CD4-positive, CD25-positive, alpha-beta regulatory T cell (primary cell): ENCODE measurements at places on chromosomes 1 and 21. TPM values are rescaled to one million over a fixed set of nuclear protein-coding genes. Genes with fewer than 3 reads are reported as not detected.

GRCh38 chr1:184329245-184329953, 57.4 kb upstream of the C1orf21 start:
- H3K27me3 ChIP-seq, result peaks cover 4% of the 10 kb centered on the region
- H3K36me3 ChIP-seq, result no peaks in the 10 kb centered on the region
- H3K4me3 ChIP-seq, result no peak overlapping the region
- DNase-seq, result no peak
- no peaks in the 10 kb centered on the region for H3K4me1 ChIP-seq

DNA sequence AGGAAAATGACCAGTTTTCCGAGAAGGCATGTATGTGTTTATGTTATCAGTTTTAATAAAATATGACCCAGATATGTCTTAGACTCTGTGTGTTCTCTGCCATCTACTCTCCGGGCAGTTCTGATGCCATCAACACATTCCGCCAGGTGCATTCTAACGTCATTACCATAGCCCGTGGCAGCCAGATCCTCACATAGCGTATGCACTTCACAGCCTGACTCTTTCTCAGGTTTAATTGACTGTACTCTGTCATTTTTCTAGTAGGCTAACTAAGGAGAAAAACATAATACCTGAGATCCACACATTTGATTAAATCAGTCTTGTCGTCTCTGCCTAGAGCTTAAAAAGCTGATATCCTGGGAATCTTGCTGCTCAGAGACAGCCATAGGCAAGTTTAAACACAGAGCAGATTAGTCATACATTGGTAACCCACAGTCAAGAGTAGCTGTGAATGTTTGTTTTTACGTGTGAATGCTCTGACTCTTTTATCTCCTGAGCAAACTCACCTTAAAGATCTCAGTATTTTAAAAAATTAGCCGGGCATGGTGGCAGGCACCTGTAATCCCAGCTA, 175.9 kb downstream of the GREM2 start:
- no peaks in the 10 kb centered on the region for H3K27me3 ChIP-seq
- no peak overlapping the region for H3K27ac ChIP-seq
- no peaks in the 10 kb centered on the region for H3K36me3 ChIP-seq
- H3K4me3 ChIP-seq, result no peak overlapping the region
- DNase-seq, result no peak

GRCh38 chr1:6121651-6122370, 58.3 kb downstream of the CHD5 start:
- no peaks in the 10 kb centered on the region for H3K36me3 ChIP-seq
- H3K4me3 ChIP-seq, result no peak overlapping the region
- H3K4me1 ChIP-seq, result no peaks in the 10 kb centered on the region
- peaks cover 2% of the 10 kb centered on the region for H3K27me3 ChIP-seq
- H3K27ac ChIP-seq, result no peak overlapping the region
- DNase-seq, result no peak

- no peak for DNase-seq
- no peak overlapping the region for H3K27ac ChIP-seq
- H3K27me3 ChIP-seq, result no peaks in the 10 kb centered on the region
- H3K4me1 ChIP-seq, result no peaks in the 10 kb centered on the region
- H3K36me3 ChIP-seq, result no peaks in the 10 kb centered on the region
- no peak overlapping the region for H3K4me3 ChIP-seq
Measured at GRCh38 chr1:241331328-241332036, 25.5 kb downstream of the RGS7 start.

DNA sequence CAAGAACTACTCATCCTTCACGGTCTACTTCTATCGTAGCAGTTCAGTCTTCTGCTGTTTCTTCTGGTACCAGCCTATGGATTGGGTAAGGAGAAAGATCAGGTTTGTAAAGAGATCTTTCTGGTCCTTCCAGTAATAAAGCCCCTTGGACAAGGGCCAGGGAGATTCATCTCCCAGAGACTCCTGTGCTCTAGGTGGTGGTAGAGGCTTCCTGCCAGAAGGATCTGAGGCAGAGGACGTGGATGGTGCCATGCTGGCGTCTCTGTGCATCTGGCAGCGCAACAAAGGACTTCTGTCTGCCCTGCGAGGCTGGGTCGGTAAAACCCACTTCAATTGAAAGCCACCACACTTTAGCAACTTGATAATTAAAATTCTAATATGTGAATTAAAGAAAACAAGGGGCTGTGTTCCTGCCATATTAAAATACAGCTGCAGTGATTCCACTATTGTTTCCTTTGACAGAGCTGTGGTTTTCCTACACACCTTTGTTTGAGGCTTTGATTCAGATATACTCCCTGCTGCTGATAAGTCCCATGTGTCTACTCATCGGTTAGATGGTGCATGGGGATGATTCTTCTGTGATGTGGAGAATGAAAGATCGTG, 73.6 kb downstream of the ROR1 start:
- no peak for DNase-seq
- H3K36me3 ChIP-seq, result no peaks in the 10 kb centered on the region
- H3K4me1 ChIP-seq, result no peaks in the 10 kb centered on the region

DNA sequence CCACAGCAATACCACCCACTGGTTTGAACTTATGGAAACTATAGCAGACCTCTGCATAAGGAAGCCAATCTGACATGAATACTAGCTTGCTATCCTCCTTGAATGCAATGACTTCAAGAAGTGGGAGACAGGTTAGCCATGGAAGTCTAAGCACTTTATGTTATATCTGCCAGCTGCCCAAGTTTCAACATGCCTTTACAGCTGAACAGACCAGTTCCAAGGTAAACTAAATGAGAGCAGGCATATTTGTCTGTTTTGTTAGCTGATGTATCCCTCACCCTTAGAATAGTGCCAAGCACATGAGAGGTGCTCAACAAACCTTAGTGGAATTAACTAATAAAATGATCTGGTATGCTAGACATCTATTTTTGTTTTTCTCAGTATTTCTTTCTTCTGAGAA, 65.1 kb downstream of the ALG14 start:
- no peaks in the 10 kb centered on the region for H3K36me3 ChIP-seq
- no peaks in the 10 kb centered on the region for H3K27me3 ChIP-seq
- H3K27ac ChIP-seq, result no peak overlapping the region
- no peaks in the 10 kb centered on the region for H3K4me1 ChIP-seq
- H3K4me3 ChIP-seq, result no peak overlapping the region
- DNase-seq, result no peak

GRCh38 chr1:91244737-91245136, 159.9 kb downstream of the HFM1 start:
- no peaks in the 10 kb centered on the region for H3K36me3 ChIP-seq
- H3K27me3 ChIP-seq, result no peaks in the 10 kb centered on the region
- no peak overlapping the region for H3K27ac ChIP-seq
- no peaks in the 10 kb centered on the region for H3K4me1 ChIP-seq
- DNase-seq, result no peak
- H3K4me3 ChIP-seq, result no peak overlapping the region

DNA sequence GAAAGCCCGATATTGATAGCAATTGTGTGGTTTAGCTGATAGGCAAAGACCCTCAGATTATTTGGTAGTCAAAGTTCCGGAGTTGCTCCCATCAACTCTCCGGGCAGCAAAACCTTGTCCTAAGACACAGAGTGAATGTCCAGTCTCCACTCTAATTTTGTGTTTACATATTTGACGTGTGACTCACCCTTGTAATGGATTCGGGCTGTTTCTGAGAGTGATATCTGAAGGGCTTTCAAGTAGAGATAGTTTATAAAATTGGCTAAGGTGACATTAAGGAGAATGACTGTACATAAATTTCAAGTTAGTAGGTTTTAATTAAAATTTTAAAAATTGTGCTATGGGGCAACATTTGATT, 154.2 kb downstream of the CNIH3 start:
- no peaks in the 10 kb centered on the region for H3K4me1 ChIP-seq
- H3K27ac ChIP-seq, result no peak overlapping the region
- no peak for DNase-seq
- H3K27me3 ChIP-seq, result no peaks in the 10 kb centered on the region
- no peak overlapping the region for H3K4me3 ChIP-seq
- no peaks in the 10 kb centered on the region for H3K36me3 ChIP-seq

DNA sequence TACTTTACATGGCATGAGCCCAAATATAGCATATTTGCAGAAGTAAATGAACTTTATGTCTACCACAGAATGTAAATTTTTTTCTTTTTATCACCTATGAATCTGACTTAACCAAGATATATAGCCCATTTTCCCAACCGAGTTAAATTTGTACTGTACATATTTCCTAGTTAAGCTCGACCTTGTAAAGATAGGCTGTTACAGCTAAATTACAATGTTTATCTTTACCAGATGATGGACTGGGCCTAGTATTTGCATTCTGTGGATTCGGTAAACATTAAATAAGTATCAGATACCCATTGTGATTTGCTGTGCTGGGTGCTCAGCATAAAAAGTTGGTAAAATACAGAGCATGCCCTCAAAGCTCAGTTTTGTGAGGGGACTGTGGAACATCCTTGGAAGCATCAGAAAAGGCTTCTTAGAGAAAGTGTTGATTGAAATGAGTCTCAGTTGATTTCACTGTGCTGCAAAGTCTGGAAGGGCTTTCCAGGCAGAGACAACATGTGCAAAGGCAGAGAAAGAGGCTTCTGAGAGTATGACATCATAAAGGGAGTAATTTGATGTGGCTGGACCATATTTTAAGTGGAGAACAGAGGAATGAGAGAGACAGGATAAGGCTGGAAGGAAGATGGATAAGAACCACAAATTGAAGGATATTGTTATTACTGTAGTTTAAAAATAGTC, 27.4 kb downstream of the MORC3 start:
- no peak overlapping the region for H3K27ac ChIP-seq
- H3K4me3 ChIP-seq, result no peak overlapping the region
- no peak for DNase-seq
- peaks cover 96% of the 10 kb centered on the region for H3K36me3 ChIP-seq
- no peaks in the 10 kb centered on the region for H3K4me1 ChIP-seq
- H3K27me3 ChIP-seq, result no peaks in the 10 kb centered on the region

The EPHA10 gene
- not detected for polyA plus RNA-seq

The AUNIP gene
- polyA plus RNA-seq, result not detected

The CA14 gene
- 0.70 TPM for polyA plus RNA-seq
